Fibroblast of skin of right quadriceps (primary cell): ENCODE measurements at places on chromosomes 6 and 20.

DNA sequence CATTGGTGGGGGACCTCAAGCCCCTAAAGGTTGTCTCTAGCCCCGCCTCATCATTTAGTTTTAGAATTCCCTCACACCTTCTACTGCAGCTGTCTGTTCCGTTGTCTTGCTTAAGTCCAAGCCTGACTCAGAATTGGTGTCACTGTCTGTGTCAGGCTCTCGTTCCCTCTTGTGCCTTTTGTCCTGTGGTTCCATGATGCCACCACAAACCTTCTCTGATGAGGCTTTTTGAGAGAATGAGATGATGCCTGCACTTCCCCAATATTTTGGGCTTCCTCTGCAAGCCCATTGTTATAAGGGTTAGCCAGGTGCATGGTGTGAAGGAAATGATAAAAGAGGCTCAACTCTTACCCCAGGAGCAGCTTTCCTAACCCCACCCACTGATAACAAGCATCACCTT, 8.1 kb upstream of the AKIRIN2 start:
- no peak for DNase-seq

DNA sequence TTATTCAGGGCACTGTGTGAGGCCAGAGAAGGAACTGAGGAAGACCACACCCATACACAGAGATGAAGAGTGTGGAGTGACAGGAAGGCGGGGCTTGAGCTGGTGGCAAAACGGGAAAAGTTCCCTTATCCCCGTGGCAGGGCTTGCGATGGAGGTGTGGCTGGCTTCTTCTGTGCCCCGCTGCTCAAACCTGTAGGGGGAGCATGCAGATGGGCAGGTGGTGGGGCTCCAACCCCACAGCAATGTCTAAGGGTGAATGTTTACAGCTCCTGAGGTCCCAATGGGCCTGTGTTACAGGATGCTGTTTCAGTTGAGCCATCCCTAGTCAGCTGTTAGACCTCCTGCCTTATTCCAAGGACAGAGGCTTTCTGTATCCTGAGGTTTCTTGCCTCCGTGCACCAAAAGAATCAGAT, 105.9 kb downstream of the LY86 start:
- DNase-seq = no peak

DNA sequence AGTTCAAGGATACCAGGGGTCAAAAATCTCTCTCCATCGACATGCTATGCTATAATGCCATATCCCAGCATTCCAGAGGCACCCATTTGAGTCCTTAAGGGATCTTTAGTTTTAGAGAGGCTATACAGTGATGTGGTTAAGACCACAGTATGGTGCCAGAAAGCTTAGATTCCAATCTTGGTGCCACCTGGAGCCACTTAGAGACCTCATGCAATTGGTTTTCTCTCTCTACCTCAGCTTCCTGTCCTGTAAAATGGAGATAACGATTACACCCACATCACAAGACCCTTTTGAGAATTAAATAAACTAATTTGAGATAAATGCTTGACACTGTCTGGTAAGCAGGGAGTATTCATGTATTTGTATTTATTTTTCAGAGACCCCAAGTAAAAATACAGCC, 39.0 kb downstream of the PLAGL1 start:
- no peak for DNase-seq

- DNase-seq = no peak
These were observed 35.2 kb upstream of the CDH22 start for GRCh38 chr20:46343348-46343974.

GRCh38 chr6:100257793-100258395, 206.8 kb downstream of the SIM1 start:
- DNase-seq = peak; percentile 75

GRCh38 chr6:100685747-100686146, 195.4 kb downstream of the ASCC3 start:
- no peak for DNase-seq

DNA sequence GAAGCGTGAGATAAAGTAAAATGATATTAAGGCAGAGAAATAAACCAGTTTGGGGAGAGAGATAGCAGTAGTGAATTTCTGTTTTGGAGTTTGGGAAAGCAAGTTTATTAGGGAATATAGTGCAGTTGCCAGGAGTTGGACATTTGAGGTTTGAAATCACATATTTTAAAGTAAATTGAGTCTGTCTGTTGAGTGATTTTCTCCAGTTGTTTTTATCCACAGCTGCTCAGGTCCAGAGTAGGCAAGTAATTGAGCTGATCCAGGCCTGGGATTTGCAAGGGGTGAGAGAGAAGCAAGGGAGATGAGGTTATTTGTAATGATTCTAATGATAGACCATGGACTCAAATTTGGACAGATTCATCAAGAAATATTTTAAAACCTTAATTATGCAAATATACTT, 481.9 kb downstream of the UTRN start:
- DNase-seq = no peak

DNA sequence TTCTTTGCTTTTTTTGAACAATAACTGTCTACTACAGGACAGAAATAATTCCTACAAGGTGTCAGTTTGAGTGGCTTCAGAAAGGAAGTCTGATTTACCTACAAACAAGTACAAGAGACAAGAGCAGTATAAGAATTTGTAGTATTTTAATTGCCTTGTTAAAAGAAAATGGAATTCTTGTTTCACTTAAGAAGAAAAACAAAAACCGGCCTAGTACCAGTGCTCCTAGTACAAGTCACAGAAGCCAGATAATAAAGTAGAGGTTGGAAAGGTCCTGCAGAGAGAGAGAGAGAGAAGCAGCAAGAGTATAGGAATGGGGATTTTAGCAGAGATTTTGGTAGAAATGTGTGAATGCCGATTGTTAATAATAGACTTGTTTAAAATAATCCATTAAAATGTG, 6.4 kb downstream of the TAB2 start:
- DNase-seq = no peak

GRCh38 chr6:159430323-159430722, 261.1 kb downstream of the FNDC1 start:
- no peak for DNase-seq

- peak; percentile 56 for DNase-seq
These were observed 5.6 kb downstream of the CYP24A1 start for GRCh38 chr20:54167909-54168872.

DNA sequence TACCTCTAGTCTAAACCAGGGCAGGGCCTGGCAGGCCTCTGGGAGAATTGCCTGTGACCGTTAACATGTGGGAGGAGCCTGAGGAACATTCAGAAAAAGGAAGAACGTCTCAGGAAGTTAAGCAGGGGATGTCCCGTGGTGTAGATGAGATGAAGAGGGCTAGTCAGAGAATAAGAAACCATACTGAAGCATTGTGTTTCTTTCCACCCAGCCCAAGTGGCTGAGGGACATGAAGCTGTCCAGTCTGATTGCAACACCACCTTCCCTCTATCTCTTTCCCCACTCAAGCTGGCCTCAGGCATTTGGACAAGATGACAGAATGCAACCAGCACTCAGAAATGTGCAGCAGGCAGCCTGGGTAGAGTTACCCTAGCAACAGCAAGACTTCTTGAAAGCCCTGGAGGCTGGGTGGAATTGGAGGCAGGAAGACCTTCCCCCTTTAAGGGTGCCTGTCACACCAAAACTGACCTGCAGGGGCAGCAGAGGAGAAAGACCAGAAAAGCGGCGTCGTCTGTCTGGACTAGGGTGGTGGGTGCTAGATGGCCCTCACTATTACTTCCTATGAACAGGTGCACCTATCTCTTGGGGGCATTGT, 186.1 kb downstream of the UNC5CL start:
- DNase-seq = no peak

DNA sequence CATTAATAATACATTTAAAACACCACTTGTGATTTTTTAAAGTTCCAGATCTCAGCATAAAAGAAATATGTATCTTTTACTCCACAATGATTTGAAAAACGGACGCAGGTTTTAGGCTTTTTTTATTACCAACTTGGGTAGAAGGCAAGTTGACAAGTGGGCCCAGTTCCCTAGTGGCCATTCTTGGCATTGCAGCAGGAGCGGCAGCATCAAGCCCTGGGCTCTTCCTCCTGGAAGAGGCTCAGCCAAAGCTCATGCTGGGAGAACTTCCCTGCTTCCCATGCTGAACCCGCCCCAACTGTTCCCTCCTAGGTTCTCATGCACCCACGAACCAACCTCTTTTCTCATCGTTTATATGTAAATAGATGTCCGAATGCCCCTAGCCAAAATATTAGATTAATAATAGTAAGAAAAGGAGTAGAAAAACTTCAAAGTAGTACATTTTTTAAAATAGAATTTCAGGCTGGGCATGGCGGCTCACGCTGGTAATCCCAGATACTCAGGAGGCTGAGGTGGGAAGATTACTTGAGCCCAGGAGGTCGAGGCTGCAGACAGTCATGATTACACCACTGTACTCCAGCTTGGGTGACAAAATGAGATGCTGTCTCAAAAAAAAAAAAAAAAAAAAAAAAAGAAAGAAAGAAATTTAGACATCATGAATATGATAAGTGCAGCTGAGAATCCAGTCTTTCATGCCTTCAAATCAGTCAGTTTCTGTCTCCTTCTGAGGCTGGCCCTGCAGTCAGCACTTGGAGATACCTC, 18.2 kb upstream of the MYB start:
- no peak for DNase-seq

GRCh38 chr6:71238351-71238750, 50.3 kb upstream of the OGFRL1 start:
- peak; percentile 65 for DNase-seq

GRCh38 chr20:53806683-53807401, 213.2 kb upstream of the ZNF217 start:
- DNase-seq = no peak

- DNase-seq = peak; percentile 54
These were observed 539 bp downstream of the TMEM200A start for GRCh38 chr6:130366107-130367005.

DNA sequence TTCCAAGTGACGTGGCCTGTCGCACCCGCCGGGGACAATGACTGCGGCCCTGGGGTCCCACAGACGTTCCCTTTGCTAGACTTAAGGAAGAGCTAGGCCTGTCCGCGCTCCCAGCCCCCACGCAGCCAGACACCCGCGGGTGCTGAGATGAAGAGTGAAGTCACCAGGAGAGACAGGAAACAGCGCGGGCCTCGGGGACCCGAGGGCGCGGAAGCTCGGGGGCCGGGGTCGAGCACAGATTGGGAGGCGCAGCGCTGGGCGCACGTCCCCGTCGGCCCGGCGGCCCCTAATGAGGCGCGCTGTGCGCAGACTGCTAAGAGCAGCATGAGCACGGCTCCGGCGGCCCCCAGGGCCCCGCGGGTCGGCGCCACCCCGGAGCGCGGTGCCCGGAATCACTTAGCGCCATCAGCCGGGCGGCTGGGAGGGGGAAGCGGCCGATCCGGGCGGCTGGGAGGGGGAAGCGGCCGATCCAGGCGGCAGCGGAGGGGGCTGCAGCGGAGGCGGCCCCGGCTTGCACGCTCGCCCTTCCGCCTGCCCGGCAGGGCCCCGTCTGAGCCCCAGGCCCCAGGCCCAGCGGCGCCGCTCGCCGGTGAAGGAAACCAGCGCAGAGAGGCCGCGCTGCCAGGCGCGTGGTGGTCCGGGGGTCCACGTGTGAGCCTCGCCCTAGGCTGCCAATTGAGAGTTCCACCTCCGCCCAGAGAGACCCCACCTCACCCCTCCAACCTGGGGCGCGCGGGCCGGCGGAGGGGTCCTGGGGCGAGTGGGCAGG, 8.3 kb upstream of the AVP start:
- peak; percentile 17 for DNase-seq

GRCh38 chr20:2468581-2469407, 1.8 kb downstream of the SNRPB start:
- no peak for DNase-seq

DNA sequence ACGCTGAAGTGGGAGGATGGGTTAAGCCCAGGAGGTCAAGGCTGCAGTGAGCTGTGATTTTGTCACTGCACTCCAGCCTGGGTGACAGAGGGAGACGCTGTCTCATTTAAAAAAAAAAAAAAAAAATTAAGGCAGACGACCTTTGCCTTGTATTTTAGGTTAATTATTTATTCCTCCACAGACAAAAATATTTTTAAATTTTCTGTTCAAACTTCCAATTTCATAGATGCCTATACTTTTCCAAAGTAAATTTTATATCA, 6.3 kb upstream of the SMIM28 start:
- DNase-seq = no peak

- peak; percentile 87 for DNase-seq
These were observed 1.6 kb upstream of the THBD start for GRCh38 chr20:23050847-23051627.

DNA sequence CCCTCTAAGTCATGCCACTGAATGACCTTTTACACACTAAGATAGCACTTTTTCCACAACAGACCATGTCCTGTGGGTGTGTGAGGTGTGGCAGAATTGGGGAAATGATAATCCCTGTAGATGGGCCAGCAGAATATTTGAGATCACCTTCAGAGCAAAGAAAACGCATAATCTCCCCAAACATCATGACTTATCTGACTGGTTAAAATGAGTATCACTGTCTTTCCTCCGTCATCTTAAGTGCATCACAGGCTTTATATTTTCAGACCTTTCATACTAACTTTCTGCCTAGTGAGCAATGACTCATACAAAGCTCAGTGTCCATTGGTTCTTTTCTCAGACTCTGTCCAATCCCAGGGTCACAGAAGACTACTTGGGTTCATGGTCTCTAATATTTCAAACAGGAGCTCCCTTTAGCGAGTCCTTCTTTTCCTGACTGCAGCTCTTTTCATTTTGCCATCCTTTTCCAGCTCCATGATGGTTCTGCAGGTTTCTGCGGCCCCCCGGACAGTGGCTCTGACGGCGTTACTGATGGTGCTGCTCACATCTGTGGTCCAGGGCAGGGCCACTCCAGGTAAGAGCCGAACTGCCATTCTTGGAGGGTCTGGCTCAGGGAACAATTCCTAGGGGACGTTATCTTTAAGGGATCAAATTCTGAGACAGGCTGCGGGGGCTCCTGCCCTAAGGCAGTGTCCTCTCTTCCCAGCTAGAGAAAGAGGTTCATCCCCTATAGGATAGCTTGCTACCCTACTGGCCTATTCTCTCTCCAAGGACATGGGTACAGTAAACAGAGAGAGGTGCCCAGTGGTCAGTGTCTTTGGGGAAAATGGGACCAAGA, at the start of gene HLA-DPB1:
TSS of gene HLA-DPB1 (plus strand) at position 423 of the 838 bp plus-strand sequence. CDS start at position 475, 52 bp downstream.
- peak; percentile 22 for DNase-seq

DNA sequence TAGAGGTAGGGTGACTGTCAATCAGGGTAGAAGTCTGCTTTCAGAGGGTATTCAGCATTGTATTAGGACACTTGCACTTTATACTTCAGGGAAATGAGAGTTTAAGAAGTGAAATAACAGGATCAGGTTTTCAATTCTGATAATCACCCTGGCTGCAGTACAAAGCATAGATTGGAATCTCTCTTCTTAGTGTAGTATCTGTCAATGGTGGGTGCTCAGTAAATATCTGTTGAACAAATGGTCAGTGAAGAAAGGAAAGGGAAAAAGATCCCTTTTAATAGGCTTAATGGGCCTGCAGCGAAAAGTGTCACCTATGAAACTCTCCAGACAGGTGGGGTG, 18.7 kb downstream of the TUBB2B start:
- DNase-seq = no peak

GRCh38 chr20:6235510-6235909, 112.7 kb upstream of the FERMT1 start:
- no peak for DNase-seq
